ENCODE measurements at places on chromosomes 11 and 22.

GRCh38 chr22:23791738-23792645 lies 5.2 kb downstream of the SMARCB1 start:
- DNase-seq = no peak

- DNase-seq = no peak
Observed at GRCh38 chr22:27456696-27457503, 344.7 kb downstream of the MN1 start.

DNA sequence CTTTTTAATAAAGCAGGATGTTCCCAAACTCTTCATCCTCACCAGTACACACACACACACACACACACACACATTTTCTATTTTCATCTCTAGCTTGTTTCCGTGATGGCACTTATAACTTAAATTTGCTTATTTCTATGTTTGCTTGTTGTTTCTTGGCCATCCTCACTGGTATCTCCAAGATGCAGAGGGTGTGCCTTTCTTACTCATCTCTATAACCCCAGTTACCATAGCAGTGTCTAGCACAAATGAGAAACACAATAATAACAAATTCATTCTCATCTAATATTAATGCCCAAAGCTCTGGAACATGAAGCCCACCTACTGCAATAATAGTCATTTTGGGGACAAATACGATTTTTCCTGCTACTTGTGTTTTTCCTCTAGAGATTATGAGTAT lies 156.3 kb downstream of the GRM5 start:
- DNase-seq = no peak

DNA sequence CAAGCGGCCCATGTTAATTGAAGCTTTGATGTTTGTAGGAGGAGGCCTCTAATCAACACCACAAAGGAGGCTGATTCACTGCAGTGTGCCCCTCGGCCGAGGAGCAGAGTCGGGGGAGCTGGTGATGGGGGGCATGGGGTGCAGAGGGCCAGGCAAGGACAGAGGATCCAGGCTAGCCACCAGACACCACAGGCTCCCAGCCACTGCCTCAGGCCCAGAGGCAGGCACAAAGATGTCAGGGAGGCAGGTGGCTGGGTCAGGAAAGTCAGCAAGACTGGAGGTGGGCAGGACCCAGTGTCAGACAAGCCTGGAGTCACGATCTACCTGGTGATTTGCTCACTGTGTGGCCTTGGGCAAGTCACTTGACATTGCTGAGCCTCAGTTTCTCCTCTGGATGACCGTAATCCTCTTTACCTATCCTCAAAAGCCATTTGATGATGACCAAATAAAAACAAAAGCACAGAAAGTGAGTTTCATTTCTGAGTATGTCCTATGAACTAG lies 121.0 kb downstream of the BUD13 start:
- DNase-seq = no peak

DNA sequence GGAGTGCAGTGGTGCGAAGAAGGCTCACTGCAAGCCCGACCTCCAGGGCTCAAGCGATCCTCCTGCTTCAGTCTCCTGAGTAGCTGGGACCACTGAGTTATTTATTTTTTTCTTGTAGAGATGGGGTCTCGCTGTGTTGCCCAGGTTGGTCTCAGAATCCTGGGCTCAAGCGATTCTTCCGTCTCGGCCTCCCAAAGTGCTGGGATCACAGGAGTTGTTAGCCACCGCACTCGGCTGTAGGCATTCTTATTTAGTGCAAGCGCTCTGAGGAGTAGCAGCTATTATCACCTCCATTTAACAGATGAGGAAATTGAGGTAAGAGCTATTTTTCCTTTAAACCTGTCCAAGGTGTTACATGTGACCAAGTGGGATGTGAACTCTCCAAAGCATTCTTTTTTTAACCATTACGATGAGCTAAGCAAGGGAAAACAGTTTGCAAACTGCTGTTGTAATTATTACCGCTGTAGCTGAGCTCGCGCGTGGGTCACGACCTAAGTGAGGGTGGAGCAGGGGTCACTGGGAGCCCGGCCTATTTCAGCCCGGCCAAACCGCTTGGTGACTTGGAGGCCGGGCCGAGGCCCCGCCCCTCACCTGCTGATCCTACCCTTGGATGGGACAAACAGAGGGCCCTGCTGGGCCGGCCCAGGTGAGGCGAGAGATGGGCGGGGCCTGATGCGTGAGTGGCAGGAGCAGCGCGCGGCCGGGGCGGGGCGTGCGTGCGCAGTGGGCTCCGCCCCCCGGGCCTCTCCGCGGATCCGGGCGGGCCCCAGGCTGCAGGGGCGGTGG lies 449 bp upstream of the KREMEN1 start:
- peak; percentile 81 for DNase-seq

DNA sequence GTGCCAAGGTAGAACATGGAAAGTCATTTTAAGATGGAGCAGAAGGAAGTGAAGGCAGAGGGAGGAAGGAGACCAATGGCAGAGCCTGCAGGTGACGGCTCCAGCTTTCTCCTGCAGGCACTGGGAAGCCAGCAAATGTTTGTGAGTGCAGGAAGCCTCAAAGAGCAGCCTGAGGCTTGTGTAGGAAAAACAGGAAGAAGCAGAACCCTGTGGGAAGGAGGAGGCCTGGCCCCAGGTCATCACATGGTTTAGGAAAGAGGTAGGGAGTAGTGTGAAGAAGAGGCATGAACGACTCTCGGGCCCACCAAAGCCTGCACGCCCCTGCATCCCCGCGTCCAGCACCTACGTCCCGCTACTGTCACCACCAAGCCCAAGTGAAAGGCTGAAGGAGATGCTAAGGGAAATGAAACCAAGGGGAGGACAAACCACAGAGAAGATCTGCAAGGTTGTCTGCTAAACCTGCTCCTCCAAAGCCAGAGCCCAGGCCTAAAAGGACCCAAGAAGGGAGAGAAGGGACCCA lies 151.5 kb downstream of the CHST1 start:
- no peak for DNase-seq

- peak; percentile 81 for DNase-seq
Observed at GRCh38 chr22:42169055-42169469, 38.5 kb upstream of the CYP2D6 start.

- DNase-seq = no peak
Observed at GRCh38 chr11:19779740-19780139, 67.1 kb downstream of the NAV2 start.

GRCh38 chr11:16613262-16613511 lies 125.3 kb upstream of the C11orf58 start:
- no peak for DNase-seq

GRCh38 chr11:72443016-72443415 lies 8.7 kb upstream of the CLPB start:
- DNase-seq = no peak

DNA sequence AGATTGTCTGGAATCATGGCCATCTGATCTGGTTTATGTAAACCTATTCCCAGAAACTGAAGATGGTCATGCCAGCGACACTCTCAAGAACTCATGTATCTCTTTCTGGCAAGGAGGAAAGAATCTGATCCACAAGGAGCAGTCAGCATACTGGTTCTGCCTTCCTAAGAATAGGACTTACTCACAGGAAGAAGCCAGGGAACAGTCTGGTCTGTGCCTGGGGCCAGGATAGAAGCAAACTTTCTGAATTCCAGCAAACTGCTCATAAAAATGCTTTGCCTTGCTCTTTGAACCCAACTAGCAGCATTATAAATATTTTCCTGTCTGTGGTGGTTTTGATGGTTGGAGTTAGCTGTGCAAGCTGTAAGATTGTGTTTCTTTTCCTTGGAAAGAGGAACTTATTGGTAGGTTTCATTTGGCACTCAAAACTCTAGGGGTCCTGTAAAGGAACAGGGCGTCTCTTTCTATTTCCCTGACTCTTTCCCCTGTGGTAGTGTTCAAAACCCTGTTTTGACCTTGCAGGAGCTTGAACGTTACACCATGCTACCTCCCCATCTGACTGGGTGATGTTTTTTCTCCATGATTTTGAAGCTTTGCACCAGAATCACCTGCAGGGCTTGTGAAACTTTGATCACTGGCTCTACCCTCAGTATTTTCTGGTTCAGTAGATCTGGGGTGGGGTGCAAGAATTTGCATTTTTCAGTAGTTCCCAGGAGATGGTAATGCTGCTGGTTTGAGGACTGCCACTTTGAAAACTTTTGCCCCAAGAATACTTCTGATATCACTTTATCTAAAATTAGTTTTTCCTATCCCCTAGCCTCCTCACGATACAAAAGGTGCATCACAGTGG lies 627.8 kb upstream of the ANO5 start:
- no peak for DNase-seq

- DNase-seq = no peak
Observed at GRCh38 chr11:2390725-2391151, 9.8 kb upstream of the TSSC4 start.

DNA sequence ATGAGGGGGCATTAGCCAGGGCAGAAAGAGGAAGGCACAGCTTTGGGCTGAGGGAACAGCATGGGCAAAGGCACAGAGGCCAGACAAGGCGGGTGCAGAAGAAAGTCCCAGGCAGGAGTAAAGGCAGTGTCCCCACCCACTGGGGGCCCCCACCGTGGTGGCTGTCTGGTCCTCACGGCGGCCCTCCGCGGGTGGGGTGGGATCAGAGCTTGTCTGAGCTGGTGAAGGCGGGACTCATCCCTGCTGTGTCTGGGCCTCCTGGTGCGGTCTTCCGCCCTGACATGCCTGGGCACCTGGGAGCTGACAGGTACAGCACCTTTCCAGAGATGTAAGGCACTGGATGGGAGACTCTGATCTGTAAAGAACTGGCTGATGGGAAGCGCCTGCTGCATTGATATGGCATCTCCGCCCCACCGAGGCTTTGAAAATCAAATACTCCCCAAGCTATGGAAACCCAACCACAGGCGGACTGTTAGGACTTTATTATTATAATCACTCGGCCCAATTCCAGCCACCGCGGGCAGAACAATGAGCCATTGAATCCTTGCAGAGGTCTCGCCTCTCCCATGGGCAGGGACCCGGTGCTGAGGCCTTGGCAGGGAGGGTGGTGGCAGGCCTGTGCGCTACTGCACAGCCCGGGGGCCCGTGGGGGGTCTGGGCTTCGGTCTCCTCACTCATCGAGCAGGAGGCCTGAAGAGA lies 14.2 kb upstream of the GNB1L start:
- no peak for DNase-seq

DNA sequence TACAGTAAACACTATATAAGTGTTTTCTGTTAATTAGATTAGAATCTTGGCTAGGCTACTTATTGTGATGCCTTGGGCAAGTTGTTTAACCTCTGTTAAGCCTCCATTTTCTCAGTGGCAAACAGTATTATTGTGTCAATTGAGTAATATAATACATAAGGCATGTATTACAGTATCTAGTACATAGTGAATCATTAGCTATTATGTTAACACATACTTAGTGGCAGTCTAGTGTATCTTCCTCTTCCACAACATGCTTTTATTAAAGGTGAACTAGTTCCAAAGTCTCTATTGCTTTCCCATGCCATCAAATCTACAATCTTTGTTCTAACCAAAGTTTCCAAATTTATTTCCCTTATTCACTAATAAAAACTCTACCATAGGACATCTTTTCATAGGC lies 200.9 kb downstream of the SOX6 start:
- DNase-seq = no peak

GRCh38 chr22:46377525-46378425 lies 42.3 kb downstream of the TRMU start:
- no peak for DNase-seq

DNA sequence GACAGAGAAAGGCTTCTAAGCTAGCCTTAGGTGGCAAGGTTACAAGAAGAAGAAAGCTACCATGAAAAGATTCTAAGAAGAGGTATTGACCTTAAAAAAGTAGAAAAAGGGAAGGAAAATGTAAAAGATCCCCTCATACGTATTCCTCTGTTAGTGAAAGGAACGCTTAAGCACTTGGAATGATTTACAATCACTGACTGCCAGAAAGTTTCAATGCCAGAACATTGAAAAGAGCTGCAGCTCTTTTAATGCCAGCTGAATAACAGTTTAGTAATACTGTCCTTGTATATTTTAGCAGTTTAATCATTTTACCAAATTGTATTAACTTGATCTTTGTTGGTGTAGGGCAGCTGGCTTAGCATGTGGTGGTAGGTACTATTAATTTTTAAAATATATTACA lies 650.7 kb downstream of the FAM181B start:
- no peak for DNase-seq

DNA sequence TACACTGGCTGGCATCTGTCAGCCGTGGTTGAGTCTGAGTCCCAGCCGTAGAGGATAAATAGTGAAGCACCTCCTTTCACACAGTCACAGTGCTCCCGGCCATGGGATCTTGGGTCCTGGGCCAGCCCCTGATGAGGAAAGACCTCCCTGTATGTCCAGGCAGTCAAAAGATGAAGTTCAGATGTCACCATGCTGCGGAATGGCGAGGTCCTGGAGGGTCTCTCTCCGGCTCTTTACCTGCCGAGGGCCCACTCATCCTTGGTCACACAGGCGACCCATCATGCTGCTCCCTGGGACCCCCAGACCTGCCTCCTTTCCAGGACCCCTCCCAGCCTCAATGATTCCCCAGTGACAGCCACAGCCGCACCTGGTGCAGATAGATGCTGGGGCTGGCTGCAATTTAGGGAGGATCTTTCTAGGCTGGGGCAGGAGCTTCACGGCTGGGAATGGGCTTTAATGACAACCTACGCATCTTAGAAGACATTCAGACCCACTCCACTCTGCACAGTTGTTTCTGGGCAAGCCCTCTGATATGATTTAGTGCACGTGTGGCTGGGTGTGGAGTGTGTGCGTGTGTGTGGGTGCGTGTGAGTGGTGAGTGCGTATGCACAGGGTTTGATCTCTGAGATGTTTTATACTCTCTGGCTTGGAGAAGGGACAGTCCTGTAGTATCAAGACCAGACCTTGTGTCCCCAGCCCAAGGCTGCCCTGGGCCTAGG lies 79.7 kb downstream of the FBLN1 start:
- no peak for DNase-seq

DNA sequence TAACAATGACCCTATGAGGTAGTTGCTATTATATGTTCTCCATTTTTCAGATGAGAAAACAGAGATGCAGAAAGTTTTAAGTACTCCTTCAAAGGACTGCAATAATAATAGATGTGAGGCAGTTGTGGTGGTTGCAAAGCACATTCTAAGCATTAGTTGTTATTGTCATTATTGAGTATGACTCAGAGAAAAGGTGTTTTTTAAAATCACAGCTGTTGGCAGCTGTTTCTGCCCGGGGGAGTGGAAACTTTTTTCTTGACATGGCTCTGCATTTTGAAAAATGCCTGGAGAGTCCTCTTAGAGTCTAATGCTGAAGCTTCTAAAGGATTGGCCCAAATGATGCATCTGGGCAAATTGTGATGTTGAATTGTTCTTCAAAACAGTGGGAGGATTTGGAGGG lies 244.5 kb upstream of the MPPED2 start:
- DNase-seq = no peak

GRCh38 chr22:22085702-22086500 lies 103.3 kb upstream of the TOP3B start:
- no peak for DNase-seq

GRCh38 chr11:87399341-87399740 lies 361.6 kb downstream of the TMEM135 start:
- DNase-seq = no peak

DNA sequence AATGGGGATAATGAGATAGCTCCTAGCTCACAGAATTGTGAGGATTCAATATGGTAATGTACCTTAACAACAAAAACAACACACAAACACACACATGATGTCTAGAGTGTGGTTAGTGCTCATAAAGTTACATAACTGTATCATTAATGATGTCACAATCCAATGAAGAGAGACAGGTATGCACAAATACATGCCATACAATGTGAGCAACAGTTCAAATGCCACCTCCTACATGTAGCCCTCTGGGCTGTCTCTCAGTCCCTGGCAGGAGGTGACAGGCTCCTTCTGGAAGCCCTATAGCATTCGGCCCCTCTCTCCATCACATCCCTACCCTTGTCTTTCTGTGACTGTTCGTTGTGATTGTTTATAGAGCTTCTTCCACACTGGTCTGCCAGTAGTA lies 8.3 kb upstream of the MICALL1 start:
- no peak for DNase-seq
